A549 treated with DMSO at 1 μM for 4 hours (cell line): ENCODE measurements at places on chromosomes 1 and 21. TPM values are rescaled to one million over a fixed set of nuclear protein-coding genes. Genes with fewer than 3 reads are reported as not detected.

Gene AGMAT
- total RNA-seq = 5.7 to 8.6 TPM (median 7.8 TPM) in 5 replicates

Gene VCAM1
- total RNA-seq = 0.03 to 0.05 TPM (median 0.05 TPM) in 3 of 5 replicates, not detected in the others

Gene CD48
- not detected in 5 replicates for total RNA-seq

Gene LCE3D
- 0.69 to 1.3 TPM (median 0.88 TPM) in 5 replicates for total RNA-seq

Gene KLHDC7A
- total RNA-seq = 1.2 to 2.1 TPM (median 1.5 TPM) in 5 replicates

Gene TMPRSS2
- total RNA-seq = 0.04 TPM in 1 of 5 replicates, not detected in the others

Gene C2CD4D
- not detected in 5 replicates for total RNA-seq

Gene GBP5
- total RNA-seq = 0.02 to 0.10 TPM (median 0.03 TPM) in 3 of 5 replicates, not detected in the others

Gene SPRR2F
- not detected in 5 replicates for total RNA-seq

Gene E2F2
- 2.5 to 3.4 TPM (median 3.2 TPM) in 5 replicates for total RNA-seq

Gene KCNA2
- total RNA-seq = 0.01 to 0.06 TPM (median 0.03 TPM) in 4 of 5 replicates, not detected in the other

Gene CNTN2
- total RNA-seq = 0.03 to 0.19 TPM (median 0.03 TPM) in 3 of 5 replicates, not detected in the others

Gene NID1
- total RNA-seq = 5.2 to 8.9 TPM (median 8.2 TPM) in 5 replicates

Gene ST6GALNAC3
- total RNA-seq = 0.31 to 1.2 TPM (median 0.63 TPM) in 5 replicates

Gene SMAP2
- 9.6 to 11.0 TPM (median 10.1 TPM) in 5 replicates for total RNA-seq

Gene PTPN14
- 10.0 to 15.2 TPM (median 14.6 TPM) in 5 replicates for total RNA-seq

Gene MTARC1
- 8.3 to 12.0 TPM (median 9.9 TPM) in 5 replicates for total RNA-seq

Gene GJA4
- total RNA-seq = not detected in 5 replicates

Gene GPR37L1
- total RNA-seq = 0.13 to 0.22 TPM (median 0.15 TPM) in 5 replicates

Gene CRYAA
- total RNA-seq = not detected in 5 replicates

Gene CDC20
- total RNA-seq = 168 to 216 TPM (median 190 TPM) in 5 replicates

Gene BPNT1
- 17.5 to 21.0 TPM (median 19.0 TPM) in 5 replicates for total RNA-seq

Gene SAMD13
- 0.24 to 0.69 TPM (median 0.31 TPM) in 5 replicates for total RNA-seq

Gene MCOLN2
- total RNA-seq = 1.7 to 3.1 TPM (median 2.8 TPM) in 5 replicates

Gene PUSL1
- 15.4 to 25.1 TPM (median 23.2 TPM) in 5 replicates for total RNA-seq

Gene CLCA2
- total RNA-seq = not detected in 5 replicates

Gene PTPN7
- total RNA-seq = 0.05 to 0.11 TPM in 2 of 5 replicates, not detected in the others

Gene OR2T33
- not detected in 5 replicates for total RNA-seq

Gene ATP1A2
- 0.02 to 0.06 TPM (median 0.03 TPM) in 3 of 5 replicates, not detected in the others for total RNA-seq

Gene OR2L3
- not detected in 5 replicates for total RNA-seq

Gene SPRR5
- not detected in 5 replicates for total RNA-seq

Gene AMY1C
- not detected in 5 replicates for total RNA-seq
